ENCODE measurements at places on chromosomes 5 and 9. TPM values are rescaled to one million over a fixed set of nuclear protein-coding genes. Genes with fewer than 3 reads are reported as not detected.

The SLC6A3 gene
- not detected for total RNA-seq

DNA sequence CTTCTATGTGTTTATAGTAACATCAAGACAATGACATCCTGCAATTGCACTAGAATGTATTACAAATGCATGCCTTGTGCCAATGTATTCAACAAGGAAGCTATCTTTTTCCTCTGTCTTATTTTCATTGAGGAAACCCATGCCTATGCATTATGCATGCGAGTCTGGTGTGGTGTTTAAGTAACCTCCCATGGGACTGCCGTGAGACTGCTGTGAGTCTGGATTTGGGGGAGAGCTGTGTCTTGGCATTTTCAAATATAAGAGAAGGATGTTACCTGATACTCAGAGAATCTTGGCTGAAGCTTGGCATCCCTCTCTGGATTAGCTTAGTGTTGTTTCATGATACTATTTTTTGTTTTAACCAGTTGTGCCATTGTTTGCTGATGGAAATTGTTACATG is 98.3 kb downstream of the F2RL2 start:
- DNase-seq, result peak; percentile 65

GRCh38 chr5:156934450-156935211 is 28.4 kb downstream of the TIMD4 start:
- DNase-seq, result peak; percentile 42

GRCh38 chr5:124735169-124735858 is 11.1 kb downstream of the ZNF608 start:
- peak; percentile 82 for DNase-seq

DNA sequence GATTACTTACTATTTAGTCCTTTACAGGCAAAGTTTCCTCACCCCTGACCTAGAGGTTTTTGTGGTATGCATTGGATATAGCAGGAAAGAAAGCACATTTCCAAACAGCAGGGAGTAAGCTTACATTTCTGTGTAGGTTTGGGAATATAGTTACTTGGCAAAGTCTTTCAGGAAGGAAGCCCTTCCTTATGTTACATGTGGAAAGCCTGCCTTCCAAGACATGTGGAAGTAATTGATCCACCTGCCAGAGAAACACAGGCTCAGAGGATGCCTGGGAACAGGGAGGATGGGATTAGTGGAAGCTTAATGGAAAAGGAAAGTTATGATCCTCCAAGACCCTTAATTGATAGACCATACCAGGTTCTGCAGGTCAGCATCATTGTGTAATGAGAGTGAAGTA is 87.3 kb upstream of the PPP1R2B start:
- DNase-seq, result peak; percentile 96

GRCh38 chr5:177983763-177984583 is 12.1 kb downstream of the PROP1 start:
- DNase-seq, result no peak

GRCh38 chr5:177232358-177232757 is 71.2 kb downstream of the RAB24 start:
- no peak for DNase-seq

DNA sequence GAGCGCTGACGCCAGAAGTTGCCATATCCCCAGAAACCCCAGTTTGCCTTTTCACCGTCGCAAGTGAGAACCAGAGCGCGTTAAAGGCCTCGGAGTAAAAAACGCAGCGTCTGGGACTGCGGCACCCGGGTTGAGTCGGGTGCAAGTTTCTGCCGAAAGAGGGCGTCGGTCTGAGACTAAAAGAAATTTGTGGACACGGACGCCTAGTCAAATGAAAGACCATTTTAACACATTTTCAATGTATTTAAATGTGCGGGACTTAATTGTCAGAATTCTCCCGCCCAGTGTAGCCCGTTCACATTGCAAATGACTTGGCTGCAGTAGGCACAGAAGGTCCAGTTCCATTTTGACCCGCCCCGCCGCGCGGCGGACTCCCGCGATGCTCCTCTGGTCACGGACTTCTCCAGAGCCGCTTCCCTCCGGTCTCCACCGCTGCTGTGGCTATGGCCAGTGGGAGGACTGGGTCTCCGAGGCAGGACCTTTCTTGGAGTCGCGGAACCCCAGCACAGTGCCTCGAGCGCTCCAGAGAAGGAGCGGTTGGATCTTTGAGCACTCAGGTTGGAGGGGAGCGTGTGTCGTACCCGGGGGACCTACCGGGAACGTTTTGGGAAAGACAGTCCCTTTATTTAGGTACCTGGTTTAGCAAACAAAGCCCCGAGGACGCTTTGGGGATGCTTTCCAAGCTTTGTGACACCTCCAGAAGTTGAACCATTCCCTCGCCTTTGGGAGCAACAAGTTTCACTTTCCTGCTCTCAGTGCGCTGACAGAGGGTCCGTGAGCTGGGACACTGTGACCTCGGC is 1.2 kb upstream of the NPR3 start:
- DNase-seq, result peak; percentile 86

GRCh38 chr5:43041110-43041668 is 1.1 kb upstream of the ANXA2R start:
- no peak for DNase-seq

The BRD3 gene
- 16.8 TPM for total RNA-seq

DNA sequence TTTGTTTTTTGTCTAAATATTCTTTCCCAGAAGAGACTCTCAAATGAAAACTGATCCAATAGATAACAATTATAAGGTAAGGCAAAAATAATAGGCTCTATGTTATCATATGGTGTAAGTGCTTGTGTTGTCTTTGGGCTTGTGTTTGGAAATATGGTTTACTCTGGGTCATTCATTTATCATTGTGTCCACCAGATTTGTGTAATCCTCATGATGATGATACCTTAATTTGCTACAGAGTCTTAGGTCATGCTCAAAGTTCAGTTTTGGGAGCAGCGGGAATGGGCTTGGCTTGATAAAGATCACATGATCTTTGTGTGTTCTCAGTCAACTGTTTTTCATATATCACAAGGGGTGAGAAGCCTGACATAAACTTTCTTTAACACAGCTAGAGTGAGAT is 34.2 kb downstream of the PLPPR1 start:
- no peak for DNase-seq

The CD72 gene
- 1.6 TPM for total RNA-seq

The WHRN gene
- total RNA-seq, result 0.89 TPM

GRCh38 chr5:144135113-144135762 is 35.2 kb downstream of the YIPF5 start:
- DNase-seq, result no peak

GRCh38 chr5:78544561-78545201 is 103.9 kb downstream of the LHFPL2 start:
- DNase-seq, result peak; percentile 97

GRCh38 chr9:122307061-122307460 is 42.4 kb downstream of the MRRF start:
- DNase-seq, result no peak

DNA sequence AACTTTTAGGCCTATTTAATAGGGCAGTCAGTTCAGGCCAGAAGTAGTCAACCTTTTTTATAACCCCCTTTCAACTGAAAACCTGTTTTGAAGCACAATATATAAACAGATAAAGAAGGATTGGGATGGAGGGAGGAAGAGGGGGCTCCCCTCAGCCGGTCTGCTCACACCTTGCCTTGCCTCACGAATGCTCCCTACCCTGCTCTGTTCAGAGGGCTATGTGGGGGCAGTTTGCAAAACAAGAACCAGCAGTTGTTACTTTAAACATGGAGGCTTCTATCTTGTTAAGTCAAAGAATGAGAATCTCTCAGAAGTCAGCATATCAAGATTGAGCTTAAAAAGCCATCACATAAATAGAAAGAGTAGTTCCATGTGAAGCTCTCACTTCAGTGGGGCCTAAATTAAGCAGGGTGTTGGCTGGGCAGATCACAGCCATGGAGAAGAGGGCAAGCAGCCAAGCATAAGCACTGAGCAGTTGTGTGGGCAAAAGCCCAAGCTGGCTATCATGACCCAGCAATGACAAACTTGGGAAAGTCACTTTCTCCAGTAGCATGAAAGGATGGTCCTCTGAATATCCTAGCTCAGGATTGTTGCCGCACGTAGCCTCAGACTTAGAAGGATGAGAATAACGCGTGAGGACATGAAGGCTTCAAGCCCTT is 70.6 kb downstream of the ALDH1A1 start:
- peak; percentile 78 for DNase-seq

DNA sequence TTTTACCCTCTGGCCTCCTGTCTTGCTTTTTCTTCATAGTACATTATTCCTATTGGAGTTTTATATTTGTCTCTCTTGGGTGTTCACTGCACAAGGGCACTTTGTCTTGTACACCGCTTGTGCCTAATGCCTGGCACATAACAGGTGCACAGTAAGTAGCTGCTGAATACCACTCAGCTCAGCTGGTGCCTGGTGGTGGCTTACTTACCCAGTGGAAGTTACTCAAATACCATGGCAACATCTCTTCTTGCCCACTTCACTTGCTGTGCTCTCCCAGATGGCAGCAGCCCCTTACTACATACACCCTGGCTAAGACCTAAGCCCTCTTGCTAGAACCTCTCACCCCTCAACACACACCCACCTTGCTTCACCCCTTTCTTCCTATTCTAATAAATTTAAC is 11.3 kb upstream of the SKP1 start:
- peak; percentile 20 for DNase-seq

DNA sequence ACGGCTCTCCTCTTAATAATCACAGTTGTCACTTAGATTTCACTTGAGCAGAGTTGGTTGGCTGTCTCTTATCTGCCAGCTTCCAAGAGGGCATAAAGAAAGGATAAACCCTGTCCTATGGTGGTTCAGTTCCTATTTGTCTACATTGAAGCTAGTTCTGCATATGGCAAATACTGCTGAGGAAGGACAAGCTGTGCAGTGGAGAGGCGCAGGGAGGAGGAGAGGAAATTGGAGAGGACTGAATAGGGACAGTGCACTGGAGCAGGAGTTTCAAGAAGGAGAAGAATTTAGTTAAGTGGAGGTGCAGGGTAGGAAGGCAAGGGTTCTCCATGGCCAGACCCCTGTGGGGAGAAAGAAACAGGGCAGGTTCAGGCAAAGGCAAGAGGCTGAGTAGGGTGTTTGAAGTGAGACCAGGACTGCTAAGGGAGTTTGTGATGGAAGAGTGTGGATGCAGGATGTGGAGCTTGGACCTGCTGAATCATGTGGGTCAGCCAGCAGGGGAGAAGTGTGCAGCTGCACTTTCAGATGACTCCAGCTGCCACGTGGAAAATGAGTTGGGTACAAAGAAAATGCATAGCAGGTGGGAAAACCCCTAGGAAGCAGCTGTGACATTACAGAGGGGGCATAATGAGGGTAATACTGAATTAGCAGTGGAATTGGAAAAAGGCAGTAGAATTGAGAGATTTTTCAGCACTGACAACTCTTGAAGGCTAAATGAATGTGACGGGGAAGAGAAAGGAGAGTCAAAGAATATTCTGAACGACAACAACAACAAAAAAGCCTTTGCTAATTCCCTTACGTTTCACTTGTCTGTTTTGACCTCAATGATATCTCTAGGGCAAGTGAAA is 66.8 kb downstream of the MAMDC2 start:
- DNase-seq, result peak; percentile 65

The GPR151 gene
- not detected for total RNA-seq

DNA sequence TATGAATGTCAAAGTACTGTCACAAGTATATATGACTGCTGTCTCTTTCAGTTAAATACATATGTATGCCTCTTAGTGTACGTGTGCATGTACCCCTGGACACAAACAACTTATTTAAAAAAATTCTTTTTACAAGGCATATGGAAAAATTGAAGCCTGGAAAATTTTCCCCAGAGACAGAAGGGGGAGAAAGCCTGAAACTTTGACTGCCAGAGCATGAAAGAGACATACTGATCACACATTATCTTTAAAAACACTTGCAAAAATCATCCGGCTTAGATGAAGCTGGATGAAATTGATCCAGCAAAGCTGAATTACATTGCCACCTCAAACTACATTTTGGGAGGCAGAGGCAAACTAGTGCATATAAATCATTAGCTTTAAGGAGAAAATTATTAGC is 88.0 kb upstream of the NFIB start:
- DNase-seq, result peak; percentile 85

The SPTAN1 gene
- total RNA-seq, result 227 TPM

- no peak for DNase-seq
These were observed 843.7 kb downstream of the EFNA5 start for GRCh38 chr5:106827061-106827460.

- no peak for DNase-seq
These were observed 352.3 kb downstream of the PTPRD start for GRCh38 chr9:10260501-10260900.

The ZBED3 gene
- total RNA-seq, result 3.2 TPM

- DNase-seq, result peak; percentile 7
These were observed 6.3 kb downstream of the IFNA21 start for GRCh38 chr9:21160178-21160577.

The ELL2 gene
- total RNA-seq, result 2.7 TPM

GRCh38 chr9:134316449-134317160 is 9.7 kb upstream of the RXRA start:
- no peak for DNase-seq

The EDIL3 gene
- 7.6 TPM for total RNA-seq

DNA sequence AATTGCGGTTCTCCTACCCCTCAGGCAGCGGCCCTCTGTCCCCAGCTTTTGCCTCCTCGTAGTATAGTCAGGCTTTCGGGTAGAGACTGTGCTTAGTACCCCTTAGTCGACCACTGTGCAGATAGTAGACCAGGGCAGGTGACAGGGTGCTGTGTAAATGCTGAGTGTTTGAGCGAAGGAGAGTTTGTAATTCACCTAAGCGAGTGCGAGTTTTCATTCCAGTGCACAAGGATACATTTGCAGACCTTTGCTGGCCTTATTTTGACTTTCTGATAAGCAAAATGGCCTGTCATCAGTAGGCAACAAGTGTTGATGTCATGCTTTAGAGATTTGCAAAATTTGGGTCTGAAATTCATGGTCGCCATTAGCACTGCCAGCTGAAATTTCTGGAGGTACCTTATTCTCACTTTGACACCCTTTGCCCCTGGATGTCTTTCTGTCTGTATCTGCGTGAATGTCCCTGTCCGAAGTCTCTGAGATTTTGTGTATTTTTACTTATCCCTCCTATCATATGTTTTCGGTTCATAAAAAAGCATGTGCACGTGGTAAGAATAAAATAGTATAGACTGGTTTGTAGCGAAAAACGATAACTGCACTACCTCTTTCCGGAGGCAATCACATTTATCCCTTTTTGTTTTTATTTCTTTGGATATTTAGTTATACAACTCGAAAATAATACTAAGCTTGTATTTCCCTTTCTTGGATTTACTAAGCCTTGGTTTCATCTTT is 1.9 kb downstream of the LMNB1 start:
- DNase-seq, result peak; percentile 26

The OR1Q1 gene
- not detected for total RNA-seq

DNA sequence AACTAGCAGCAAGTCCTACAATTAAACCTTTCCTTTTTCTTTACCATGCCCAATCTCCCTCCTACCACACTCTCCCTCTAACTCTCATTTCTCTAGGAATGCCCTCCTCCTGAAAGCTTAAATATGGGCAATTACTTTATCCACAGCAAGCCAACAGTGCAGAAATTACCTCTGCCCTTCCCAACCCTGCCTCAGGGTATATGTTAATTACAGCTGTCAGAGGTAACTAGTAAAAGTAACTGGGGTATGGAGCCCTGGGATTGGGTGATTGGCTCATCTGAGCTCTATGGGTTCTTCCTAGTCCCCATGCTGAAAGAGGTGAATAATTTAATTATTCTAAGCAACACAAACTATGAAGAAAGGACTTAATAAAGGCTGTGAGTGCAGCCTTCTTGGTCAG is 478.9 kb upstream of the NMUR2 start:
- DNase-seq, result no peak

The LIFR gene
- 64.2 TPM for total RNA-seq
